ENCODE measurements at places on chromosomes 4 and X.

GRCh38 chr4:167811958-167812357 lies 280.4 kb upstream of the ANXA10 start:
- DNase-seq: no peak

DNA sequence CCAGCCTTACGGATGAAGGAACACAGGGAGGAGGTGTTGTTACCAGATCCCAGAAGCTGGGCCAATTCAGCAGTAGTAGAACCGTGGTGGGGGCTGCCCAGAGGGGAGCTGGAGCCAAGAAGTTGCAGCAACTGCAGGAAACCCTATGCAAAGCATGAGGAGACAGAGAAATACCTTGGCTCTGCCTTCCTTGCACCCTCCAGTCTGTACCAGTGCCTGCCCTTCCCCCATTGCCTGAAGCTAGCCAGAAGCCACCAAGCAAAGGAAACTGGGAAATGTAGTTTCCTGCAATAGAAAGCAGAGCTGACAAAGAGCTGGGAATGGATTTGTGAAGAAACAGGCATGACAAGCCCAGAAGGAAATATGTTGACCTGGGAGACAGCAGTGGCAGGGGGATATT lies 108.7 kb upstream of the FUNDC1 start:
- DNase-seq: no peak

- DNase-seq: no peak
Observed at GRCh38 chr4:90403781-90404180, 276.6 kb downstream of the CCSER1 start.

- no peak for DNase-seq
Observed at GRCh38 chr4:117425636-117426035, 340.3 kb upstream of the TRAM1L1 start.

- DNase-seq: no peak
Observed at GRCh38 chrX:66676990-66677389, 38.1 kb upstream of the EDA2R start.

- no peak for DNase-seq
Observed at GRCh38 chr4:100288811-100289529, 98.7 kb upstream of the DDIT4L start.

- no peak for DNase-seq
Observed at GRCh38 chr4:184337907-184338306, 120.2 kb upstream of the ENPP6 start.

DNA sequence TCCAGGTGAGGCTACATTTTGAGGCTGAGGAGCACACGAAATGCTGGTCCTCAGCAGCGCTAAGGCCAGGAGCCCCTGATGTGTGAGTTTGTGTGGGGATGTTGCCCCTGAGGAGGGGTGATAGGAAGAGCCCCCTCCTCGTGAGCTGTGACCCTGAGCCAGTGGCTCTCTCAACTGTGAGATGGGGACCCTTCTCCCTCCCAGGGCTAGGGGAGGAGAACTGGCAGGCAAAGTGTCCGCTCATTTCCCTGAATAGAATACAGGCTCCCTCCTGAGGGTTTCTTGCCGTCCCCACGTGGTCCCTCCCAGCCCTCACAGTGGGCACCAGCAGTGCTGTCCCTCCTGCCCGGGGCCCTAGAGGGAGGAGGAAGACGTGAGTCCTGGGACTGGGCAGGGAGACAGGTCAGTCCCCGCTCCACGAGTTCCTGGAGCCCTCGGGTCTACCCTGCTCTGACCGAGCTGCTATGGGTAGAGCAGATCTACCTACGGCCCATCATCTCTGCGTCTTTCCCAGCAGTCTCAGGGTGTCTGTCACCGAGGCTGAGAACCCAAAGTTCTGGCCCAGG lies 21.0 kb upstream of the TBC1D14 start:
- no peak for DNase-seq

DNA sequence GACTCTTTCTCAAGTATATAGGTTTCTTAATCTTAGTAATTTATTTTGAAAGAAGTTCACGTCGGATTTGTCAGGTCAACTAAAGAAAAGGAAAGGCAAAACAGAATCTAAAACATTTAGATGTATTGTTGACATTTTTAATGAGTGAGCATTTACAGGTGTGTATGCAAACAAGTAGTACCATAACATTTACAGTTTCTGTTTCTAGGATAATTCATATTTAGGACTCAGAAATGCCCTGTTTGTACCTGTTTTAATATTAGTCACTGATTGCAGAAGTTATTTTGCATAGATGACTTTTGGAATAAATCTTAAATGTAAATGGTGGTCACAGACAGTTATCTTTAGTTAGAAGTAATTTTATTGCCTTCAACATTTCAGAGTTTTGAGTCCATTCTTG lies 151.3 kb upstream of the NUDT6 start:
- DNase-seq: no peak

DNA sequence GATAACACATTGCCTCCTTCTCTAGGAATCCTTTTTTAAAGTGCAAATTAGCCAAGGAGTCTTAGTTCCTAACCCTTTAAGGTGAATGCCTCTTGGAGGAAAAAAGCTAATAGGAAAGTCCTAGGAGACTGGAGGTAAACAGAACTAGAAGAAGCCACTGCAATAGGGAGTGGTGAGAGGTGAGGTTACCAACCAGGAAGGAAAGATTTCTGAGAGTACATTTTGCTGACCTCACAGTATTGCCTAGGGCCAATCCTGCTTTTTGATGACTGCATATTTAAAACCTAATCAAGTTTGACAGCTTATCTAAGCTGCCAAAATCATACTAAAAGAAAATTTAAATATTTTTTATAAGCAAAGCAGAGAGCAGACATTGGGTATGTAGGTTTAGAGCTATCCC lies 7.3 kb upstream of the CUL4B start:
- no peak for DNase-seq

DNA sequence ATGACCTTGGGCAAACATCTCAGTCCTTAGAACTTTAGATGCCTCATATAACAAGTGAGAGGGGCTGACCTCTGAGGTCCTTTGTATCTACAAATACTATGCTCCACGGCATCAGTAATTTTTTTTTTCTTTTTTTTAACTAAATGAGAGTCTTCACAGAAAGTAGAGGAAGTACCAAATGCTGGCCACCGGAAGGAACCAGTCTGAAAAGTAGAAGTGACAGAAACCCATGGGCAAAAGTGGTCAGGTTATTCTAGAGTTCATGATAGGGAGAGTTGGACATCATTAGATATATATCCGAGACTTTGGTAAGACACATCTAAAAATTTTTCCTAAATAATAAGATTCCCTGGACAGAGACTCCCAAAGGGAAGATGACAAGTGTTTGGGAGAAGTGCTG lies 53.7 kb downstream of the COQ2 start:
- no peak for DNase-seq

DNA sequence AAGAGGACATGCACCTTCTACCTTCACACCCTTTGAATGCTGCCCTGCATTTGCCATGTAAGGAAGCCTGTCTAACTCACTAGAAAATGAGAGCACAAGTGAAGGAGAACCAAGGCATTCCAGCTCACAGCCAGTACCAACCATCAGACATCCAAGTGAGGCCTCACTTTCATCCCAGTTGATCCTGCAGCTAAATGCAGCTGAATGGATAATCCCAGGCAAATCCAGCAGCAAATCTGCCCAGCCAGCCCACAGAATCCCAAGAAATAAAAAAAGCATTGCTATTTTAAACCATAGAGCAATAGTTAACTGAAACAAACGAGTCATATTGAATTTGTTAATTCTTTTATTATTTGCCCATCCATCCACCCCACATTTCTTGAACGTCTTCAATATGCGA lies 112.5 kb downstream of the C4orf33 start:
- no peak for DNase-seq

- no peak for DNase-seq
Observed at GRCh38 chr4:16083241-16084191, at the start of gene PROM1. TSS of gene PROM1 (minus strand) at chr4:16084023. CDS start at chr4:16075906, 8,117 bp downstream.

DNA sequence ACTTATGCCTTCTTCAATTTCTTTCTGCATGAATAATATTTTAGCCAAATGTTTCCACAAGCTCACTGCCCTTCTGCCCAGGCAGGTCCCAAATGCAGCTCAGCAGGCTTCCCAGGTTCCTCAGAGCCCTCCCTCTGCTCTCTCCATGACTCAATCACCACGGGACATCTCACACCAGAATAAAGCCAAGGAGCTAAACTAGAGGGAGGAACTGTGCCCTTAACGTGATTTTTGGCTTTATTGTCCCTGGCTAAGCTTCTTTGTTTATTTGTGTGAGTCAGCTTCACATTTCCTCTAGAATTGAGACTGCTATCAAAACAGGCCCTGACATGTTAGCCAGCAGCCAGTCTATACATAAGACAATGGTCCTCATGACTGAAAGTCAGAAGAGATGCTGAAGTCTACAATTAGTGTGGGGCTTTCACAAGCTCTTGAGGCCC lies 186.4 kb upstream of the GALNT7 start:
- no peak for DNase-seq

GRCh38 chr4:89267392-89267791 lies 40.2 kb downstream of the GPRIN3 start:
- no peak for DNase-seq

GRCh38 chr4:82525307-82525911 lies 36.4 kb downstream of the TMEM150C start:
- no peak for DNase-seq

DNA sequence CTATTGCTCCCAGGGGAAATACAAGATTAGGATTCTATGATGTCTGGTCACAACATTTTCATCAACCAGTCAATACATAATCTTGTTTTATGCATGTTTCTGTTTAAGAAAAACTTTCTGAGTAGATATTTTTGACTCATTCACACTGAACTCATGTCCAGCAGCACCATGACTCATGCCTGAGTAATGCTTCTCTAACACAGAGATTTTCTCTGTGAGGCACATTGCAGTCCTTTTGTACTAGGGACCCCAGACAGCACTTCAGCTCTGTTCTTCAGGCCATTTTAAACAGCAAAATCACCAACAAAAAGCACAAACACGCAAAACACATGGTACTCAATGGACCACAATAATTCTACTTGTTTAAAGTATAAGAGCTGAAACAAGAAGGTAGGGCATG lies 83.6 kb downstream of the MXRA5 start:
- no peak for DNase-seq

GRCh38 chr4:95165926-95166524 lies 382.7 kb downstream of the UNC5C start:
- no peak for DNase-seq

GRCh38 chrX:10577853-10578252 lies 42.5 kb downstream of the MID1 start:
- DNase-seq: no peak

DNA sequence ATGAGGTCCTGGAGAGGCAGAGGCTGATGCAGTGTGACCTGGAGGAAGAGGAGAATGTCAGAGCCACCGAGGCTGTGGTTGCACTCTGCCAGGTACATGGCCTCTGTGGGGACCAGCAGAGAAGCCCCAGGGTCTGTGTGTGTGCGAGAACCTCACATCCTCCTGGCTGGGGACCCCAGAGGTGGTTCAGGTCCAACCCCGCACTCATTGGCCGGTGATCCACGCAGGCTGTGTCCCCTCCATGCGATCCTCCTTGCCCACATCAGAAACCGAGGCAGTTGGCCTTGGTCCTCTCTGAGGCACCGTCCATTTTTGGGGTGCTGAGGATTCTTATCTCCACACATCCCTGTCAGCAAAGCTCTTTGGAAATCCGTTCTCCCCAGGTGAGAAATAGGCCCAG lies 45.3 kb downstream of the EVC start:
- DNase-seq: no peak

GRCh38 chr4:159178151-159178546 lies 75.3 kb downstream of the RAPGEF2 start:
- DNase-seq: no peak

DNA sequence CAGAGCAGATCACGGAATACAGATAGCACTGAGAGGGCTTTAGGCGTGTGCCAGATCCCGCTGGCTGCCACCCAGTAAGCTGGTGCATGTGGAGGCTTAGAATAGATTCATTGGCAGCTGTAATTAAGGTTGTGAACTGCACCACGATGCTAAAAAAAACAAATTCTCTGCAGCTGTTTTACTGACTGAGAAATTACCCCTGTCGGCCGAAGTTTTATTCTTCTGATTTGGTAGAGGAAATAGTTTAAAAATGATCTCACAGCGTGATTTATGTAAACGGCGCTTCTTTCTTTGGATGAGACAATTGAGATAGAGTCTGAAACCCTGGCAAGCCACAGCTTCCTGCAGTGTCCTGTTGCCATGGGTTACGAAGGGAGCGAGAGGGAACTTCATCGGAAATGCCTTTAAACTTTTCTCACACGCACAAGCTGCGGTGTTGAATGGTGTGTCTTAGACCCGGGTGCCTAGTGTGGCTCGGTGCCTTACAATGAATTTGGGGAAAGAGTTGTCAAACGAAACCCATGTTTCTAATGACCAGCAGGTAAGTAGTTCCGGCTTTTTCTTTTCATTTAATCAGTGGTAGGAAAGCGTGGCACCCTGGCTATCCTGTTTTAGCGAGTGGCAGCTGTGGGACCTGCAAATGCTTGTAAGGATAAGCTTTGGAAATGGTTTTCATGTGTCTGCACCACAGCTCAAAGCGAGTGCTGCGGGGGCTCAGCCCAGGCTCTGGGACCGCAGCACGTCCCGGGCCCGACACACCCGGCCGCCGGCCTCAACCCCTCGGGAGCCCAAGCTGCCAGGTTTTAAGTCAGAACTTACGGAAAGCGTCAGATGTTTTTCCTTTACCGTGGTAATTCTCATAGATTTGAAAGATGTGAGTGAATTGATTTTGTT lies 71.7 kb upstream of the HGFAC start:
- no peak for DNase-seq

DNA sequence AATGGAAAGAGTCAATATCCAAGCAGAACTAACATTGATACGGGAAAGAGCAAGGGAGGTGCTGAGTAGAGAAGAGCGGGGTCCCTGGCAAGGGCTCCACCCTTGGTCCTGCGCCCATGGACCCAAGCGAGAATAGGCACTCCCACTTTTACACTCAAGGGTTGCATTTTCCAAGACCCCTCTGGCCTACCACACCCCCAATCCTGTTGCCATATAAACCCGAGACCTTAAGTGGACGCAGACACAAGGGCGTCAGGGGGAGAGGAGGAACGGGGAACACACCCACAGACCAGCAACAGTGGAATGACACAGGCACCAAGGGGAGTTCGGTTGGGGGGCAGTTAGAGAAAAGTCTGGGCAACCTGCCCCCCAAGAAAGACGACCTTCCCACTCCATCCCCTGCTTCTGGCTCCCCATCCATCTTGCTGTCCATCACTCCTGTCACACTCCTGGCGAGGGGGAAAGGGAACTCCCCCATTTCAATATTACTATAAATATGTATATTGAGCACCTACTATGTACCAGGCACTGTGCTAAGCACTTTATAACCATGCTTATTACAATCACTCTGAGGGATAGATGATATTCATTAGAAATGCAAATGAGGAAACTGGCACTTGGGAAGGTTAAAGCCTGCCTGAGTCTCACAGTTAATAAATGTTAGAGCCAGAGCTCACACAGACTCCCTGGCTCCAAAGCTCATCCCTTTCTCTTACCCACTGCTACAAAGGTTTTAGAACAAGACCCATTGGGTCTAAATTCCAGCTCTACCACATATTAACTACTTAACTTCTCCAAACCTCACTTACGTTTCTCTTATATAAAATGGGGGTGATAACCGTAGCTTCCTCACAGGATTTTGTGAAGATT lies 51.7 kb downstream of the SCD5 start:
- no peak for DNase-seq

- DNase-seq: no peak
Observed at GRCh38 chr4:107622006-107622405, 98.0 kb downstream of the PAPSS1 start.

GRCh38 chrX:53356186-53356585 lies 66.3 kb downstream of the SMC1A start:
- DNase-seq: no peak

All from right lobe of liver (tissue), 6 donors.